ENCODE measurements at places on chromosomes 5 and 9.

DNA sequence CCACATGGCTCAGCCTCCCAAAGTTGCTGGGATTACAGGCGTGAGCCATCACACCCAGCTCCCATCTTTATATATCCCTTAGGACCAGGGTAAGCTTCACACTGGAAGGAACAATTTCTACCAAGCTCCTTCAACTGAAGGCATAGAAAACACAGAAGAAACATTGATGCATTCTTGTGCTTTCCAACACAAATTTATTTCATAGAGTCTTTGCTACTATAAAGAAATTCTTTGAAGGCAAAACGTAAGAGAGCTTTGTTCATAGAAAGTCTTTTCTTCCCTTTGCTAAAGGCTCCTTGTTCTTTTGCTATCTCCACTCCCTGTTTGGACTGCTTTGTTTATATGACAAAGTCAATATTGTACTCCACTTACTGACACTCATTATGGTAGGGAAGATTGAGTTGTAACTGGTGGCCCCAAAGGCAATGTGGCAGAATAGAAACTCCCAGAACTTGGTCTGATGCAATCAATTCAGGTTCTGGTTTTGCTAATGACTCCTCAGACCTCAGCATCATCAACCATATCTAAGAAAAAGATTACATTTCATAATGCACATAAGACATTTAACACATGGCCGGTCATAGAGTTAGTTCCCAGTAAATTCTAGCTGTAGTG is 97.4 kb upstream of the CLINT1 start:
- DNase-seq, result no peak

DNA sequence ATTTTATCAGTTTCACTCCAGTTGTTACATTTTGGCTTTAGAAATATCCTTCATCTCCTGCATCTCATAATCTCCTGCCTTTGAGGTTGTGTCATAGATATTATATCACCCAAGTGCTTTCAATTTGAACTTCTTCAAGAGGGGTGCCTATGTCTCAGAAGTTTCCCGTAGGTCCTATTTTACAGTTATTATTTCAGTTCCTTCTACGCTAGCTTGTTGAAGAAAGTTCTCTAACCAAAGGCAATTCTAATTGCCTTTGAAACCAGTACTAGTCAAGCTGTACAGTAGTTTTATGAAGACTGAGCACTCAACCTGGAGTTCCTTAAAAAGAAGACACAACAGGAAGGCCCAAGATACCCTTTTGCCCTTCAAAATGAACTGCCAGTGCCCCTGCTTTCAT is 116.4 kb downstream of the ZCCHC7 start:
- no peak for DNase-seq

GRCh38 chr5:134136771-134137170 is 22.3 kb downstream of the TCF7 start:
- DNase-seq, result no peak

GRCh38 chr9:83706676-83707517 is 861 bp downstream of the UBQLN1 start:
- DNase-seq, result peak; percentile 56

DNA sequence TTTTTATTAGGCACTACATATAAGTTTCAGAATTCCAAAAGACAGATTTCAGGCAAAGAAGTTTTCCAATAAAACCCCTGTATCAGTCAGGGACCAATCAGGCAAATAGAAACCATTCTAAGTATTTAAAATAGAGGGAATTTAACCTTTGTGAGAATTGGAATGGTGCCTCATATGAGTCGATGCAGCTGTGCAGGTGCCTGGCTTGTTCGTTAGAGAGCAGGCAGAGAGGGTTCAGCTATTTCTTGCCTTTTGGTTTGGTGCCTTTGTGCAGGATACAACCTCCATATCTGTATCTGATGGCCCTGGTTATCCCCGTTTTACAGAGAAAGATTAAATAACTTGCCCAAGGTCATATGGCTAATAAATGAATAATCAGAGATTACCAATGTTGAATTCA is 6.0 kb upstream of the DDX4 start:
- DNase-seq, result no peak

DNA sequence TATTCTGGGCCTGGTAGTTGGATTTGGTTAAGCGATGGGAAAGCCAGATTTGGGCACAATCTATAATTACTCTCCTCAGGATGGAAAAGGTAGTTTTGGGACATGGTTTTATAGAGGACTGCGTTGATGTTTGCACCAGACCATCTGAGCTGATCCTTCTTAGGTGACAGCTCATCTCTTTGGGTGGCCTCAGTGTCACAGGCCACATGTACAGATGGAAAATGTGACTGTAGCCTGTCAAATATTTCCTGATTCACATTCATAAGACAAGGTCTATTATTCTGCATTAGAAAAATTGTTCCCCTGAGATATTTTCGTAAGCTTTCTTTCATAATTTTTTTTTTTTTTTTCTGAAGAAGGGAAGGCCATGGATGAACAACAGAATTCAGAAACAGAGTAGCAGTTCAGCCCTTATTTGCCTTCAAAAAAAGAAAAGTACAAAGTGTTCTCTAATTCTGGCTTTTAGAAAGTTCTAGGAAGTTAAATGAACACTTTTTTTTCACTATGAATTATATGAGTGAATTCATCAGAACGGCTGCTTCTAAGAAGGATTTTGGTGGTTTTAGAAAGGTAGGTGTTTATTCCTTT is 81.0 kb downstream of the NNT start:
- DNase-seq, result no peak
